Activated CD4-positive, CD25-positive, alpha-beta regulatory T cell treated with anti-CD3 and anti-CD28 coated beads, Interleukin-2, amount 50 U/mL, for 72 hours (primary cell): ENCODE measurements at places on chromosomes 2 and 18.

- no peak for DNase-seq
Measured at GRCh38 chr2:156343096-156343939, 10.8 kb upstream of the NR4A2 start.

GRCh38 chr2:7281231-7282201 is 364.3 kb downstream of the RNF144A start:
- DNase-seq: no peak

- DNase-seq: no peak
Measured at GRCh38 chr2:26634636-26635230, 6.4 kb downstream of the CIB4 start.

- no peak for DNase-seq
Measured at GRCh38 chr2:239853706-239854327, 171.3 kb downstream of the NDUFA10 start.

GRCh38 chr2:162243294-162243693 is at the start of gene FAP:
Gene FAP, minus strand, starts transcription at chr2:162243445. Its CDS starts 118 bp downstream, at chr2:162243327.
- DNase-seq: no peak

GRCh38 chr2:157302492-157303099 is 23.0 kb downstream of the ERMN start:
- no peak for DNase-seq
